ENCODE measurements at places on chromosomes 3 and 15. TPM values are rescaled to one million over a fixed set of nuclear protein-coding genes. Genes with fewer than 3 reads are reported as not detected.

The VGLL3 gene
- 8.5 TPM for total RNA-seq

The TMEM202 gene
- not detected for total RNA-seq

The LRRC31 gene
- not detected for total RNA-seq

The TJP1 gene
- 78.7 TPM for total RNA-seq

The TERC gene
- total RNA-seq: 0.93 TPM

The KNL1 gene
- 6.4 TPM for total RNA-seq

The CSTA gene
- total RNA-seq: 1.2 TPM

The SMCO1 gene
- total RNA-seq: not detected

Measured in A549 treated with DMSO at 1 μM for 4 hours (cell line).